ENCODE measurements at places on chromosomes 2 and 18.

GRCh38 chr2:52036024-52036423 is 1004.1 kb upstream of the NRXN1 start:
- no peak for DNase-seq

DNA sequence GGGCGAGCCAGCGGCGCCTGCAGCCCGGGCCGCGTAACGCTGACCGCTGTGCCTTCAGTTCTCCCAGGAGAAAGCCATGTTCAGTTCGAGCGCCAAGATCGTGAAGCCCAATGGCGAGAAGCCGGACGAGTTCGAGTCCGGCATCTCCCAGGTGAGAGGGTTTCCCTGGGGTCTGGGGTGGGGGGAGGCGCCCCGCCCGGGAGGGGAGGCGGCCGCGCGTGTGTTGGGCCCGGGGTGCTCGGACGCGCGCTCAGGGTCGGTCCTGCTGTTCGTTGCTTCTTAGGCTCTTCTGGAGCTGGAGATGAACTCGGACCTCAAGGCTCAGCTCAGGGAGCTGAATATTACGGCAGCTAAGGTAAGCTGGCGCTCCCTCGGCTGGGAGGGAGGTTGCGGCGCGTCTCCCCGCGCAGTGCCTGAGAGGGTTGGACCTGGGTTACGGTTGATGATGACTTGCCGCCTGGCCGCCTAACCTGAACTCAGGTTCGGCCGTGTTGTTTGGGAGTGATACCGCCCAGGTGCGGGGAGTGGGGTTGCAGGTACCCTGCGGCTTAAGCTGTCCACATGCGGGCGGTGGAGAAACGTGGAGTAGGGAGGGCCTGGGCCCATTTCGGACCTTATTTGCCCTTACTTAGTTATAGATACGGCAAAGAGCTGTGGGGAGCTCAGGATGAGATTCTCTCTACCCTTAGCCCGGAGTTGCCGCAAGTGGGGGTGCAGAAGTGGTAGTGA is 638 bp downstream of the RPS7 start:
- no peak for DNase-seq

DNA sequence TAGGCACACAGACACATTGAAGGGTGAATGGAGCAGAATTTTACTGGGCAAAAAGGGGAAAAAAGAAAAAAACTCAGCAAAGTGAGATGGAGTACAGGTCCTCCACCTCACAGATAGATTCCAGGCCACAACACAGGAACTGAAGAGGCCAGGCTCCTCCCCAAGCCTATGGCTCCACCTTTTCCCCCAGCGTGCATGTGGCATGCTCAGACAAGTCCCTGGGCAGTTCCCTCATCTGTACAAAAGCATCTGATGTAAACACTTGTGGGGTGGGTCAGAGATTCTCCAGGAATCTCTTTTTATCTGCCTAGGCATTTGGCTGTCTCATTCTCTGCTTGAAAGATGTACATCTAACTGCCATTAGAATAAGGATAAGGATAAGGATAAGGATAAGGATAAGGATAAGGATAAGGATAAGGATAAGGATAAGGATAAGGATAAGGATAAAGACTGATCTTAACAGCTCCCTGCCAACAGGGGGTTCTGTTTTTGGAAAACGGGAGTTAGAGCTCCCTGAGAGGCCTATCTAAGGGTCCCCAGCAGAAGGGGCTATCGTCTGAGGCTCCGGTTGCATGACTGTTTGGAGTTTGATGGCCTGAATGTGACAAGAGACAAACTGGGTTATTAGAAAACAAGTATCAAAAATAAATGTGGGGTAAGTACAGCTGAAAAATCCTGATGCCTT is 17.2 kb upstream of the ASXL3 start:
- no peak for DNase-seq

DNA sequence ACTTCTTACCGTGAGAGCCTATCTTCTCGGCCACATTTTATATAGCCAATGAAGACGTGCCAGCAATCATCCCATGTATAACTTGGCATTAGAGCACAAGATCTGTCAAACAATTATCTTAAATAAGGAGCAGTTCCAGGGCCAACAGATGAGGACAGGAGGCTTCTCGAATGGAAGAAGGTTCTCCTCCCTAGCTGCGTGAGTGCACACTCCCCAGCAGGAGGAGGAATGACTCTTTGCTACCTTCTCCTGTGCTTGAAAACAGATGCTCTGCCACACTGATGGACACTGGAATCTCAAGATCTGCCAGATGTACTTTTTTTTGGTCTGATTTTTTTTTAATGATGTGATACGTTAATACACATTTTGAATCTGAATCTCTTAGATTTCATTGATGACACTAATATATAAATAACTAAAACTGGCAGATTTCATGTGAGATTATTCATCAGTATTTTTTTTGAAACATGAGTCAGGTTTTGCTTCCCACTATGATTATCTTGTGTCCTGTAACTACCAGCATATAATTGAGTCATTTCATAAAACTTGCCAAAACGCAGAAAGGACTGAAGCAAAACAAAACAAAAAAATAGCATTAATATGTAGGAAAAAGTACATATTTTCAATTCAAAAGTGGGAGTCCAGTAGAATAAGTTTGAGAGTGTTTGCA is 626 bp upstream of the VIT start:
- DNase-seq = no peak

DNA sequence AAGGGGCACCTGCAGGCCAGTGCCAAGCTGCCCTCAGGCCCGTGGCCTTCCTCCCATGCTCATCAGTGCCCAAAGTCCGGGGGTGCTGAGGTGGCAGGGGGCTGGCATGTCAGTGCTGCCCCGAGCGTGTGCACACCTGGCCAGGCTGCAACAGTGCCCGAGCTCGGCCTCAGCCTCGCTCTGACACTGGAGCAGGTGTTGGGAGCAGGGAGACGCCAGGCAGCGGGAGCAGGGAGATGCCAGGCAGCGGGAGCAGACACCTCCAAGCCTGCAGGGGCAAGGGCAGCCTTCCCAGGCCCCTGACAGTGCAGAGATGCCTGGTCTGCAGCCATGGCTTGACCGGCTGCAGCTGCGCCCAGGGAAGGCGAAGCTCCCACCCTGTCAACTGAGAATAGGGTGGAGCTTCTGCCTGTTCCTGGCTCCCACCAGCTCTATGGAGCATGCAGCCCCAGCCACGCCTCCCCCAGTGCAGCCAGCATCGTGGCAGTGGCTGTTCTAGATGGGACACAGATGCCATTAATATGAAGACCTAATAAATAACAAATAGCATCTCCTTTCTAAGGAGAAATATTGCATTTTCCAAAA is 82.4 kb downstream of the DTNB start:
- DNase-seq = no peak

GRCh38 chr2:173513107-173513727 is 158.5 kb downstream of the CDCA7 start:
- no peak for DNase-seq

DNA sequence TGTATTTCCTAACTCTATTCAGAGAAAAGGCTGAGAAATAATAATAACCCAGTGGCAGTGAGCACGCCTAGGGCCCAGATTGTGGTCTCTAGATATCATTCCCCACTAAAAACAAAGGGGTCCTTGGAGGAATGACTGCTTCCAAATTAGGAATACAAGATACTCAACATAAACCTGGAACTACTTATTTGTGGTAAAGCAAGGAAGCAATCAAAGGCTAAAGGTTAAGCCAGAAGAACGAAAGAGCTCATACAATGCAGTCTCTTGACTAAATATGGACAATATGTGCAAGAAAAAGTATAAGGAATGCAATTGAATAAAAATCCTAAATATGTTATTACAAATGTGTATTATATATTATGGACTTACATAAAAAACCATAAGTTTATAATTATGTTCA is 253.5 kb upstream of the NRP2 start:
- no peak for DNase-seq

DNA sequence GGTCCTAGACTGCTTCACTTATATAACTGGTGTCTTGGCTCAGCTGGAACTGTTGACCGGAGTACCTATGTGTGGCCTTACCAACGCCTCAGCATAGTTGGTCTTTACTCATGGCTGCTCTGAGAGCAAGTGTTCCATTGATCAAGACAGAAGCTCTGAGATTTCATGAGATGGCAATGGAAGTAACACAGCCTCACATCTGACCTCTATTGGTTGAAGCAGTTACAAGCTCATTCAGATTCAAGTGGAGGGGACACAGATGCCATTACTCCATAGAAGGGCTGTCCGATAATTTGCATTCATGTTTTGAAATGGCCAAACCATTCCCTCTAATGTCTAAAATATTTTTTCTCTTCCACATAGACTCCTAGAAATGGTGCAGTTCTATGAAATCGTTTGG is 46.4 kb upstream of the STK39 start:
- no peak for DNase-seq

GRCh38 chr2:130346041-130346740 is 3.5 kb downstream of the IMP4 start:
- DNase-seq = no peak

GRCh38 chr2:106195456-106195855 is 1.4 kb upstream of the UXS1 start:
- DNase-seq = no peak

DNA sequence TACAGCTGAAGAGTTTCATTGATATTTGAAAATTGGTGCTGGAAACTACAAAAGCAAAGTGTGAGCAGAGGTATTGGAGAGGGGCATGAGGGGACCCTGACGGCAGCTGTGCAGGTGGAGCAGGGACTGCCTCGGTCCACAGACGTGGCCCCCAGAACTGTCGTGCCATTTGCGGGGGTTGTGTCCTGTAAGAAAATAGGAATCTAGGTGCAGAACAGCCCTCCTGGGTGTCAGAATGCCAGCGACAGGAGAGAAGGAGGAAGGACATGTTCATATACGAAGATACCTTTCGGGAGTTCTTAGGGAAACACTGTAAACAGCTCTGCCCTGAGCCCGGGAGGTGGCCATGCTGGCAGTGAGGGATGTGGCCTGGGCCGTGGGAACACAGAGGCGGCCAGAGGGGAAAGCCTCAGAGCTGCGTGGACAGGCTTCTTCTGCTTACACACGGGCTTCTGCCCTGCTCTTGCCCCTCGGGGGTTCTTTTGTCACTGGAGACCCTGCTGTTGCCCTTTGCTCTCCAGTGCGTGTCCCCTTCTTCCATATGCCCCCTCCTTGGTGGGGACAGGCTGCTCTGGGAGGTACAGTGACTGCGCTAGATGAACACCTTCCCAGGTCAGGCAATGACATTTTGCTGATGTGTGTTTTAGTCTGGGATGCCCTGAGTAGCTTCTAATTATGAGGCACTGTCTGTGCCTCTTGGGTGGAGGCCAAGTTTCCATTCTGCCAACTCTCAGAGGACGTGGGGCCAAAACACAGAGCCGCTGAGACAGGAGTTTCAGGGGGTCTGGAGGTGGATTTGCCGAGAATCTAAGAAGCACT is 81.9 kb upstream of the TXNDC2 start:
- no peak for DNase-seq
